ENCODE measurements at places on chromosomes 2 and 18.

DNA sequence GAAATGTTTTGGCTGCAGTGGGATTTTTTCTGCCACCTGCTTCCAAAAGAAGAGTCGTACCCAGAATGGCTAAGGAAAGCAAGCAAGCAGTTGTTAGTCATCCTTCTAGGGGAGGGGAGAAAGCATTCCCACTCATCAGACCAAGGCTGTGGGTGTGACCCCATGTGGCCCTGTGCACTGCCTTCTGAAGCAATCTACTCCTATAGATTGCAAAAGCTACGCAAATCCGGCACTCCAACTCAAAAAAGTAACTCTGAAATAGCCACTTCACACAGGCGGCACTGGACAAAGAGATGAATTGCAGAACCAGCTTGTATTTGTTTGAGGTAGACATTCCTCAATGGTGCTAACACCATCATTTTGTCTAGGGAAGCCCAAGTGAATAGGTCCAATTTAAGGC lies 44.3 kb downstream of the ST3GAL5 start:
- DNase-seq, result no peak

DNA sequence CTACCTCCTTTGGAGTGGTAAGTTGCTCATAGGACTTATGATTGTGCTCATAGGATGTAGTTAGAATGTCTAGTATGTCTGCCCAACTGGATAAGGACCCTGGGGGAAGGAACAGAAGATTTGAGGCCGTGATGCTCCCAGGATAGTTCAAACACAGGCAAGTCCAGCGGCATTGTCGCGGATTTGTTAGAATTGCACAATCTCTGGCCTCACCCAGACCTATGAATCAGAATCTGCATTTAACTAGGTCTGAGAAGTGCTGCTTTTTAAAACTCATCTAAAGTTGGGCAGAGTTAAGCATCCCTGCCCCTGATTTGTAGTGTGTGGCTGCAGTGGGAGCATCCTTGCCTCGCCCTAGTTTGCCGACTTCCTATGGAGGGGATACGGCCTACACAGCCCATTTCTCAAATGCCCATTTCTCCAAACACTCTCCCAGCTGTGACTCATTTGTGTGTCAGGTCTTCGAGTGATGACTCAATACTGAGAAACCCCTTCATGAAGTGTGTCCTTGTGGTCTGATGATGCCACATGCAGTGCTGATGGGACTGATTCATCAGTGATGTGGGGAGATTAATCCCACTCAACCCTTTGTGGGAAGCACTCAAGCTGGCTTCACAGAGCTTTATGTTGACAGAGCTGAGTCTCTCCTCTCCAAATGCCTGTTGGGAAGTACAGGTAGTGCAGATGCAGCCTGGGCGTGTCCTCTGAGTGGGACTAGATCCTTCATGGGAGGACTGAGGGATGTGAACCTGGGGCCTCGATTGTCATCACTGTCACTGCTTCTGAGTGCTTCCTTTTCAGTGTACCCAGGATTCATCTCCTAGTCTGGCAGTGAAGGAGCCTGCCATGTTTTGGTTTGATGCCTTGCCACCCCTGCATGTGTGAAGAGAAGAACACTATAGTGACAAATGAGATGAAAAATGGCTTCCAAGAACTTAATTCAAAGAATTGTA lies 18.7 kb downstream of the SMIM21 start:
- DNase-seq, result peak; percentile 81

DNA sequence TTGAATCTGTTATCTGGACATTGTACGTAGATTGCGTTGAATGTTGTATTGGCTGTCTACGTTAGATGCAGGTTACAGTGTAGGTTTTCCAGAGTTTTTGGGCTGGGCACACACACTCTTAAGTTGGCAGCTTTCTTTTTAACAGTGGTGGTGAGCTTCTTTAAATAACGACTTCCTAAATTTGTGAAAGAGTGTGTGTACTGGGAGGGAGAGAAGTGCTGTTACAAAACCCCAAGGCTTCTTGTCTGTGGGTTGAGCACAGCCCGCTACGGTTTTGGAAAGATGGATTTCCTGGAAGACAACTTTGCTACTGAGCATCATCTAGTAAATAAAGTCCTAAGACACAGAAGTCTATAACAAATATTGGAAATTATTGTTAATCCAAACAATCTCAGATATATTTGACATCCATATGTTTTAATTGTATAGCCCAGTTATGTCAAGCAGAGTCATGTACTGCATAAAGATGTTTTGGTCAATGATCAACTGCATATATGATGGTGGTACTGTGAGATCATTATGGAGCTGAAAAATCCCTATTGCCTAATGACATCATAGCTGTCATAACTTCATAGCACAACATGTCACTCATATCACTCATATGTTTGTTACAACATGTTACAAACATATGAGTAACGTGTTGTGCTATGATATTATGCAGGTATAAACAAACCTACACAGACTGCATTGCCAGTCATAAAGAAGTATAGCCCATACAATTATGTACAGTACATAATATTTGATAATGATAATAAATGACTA lies 7.9 kb upstream of the THUMPD2 start:
- no peak for DNase-seq

GRCh38 chr2:137228566-137228965 lies 463.2 kb downstream of the THSD7B start:
- no peak for DNase-seq

DNA sequence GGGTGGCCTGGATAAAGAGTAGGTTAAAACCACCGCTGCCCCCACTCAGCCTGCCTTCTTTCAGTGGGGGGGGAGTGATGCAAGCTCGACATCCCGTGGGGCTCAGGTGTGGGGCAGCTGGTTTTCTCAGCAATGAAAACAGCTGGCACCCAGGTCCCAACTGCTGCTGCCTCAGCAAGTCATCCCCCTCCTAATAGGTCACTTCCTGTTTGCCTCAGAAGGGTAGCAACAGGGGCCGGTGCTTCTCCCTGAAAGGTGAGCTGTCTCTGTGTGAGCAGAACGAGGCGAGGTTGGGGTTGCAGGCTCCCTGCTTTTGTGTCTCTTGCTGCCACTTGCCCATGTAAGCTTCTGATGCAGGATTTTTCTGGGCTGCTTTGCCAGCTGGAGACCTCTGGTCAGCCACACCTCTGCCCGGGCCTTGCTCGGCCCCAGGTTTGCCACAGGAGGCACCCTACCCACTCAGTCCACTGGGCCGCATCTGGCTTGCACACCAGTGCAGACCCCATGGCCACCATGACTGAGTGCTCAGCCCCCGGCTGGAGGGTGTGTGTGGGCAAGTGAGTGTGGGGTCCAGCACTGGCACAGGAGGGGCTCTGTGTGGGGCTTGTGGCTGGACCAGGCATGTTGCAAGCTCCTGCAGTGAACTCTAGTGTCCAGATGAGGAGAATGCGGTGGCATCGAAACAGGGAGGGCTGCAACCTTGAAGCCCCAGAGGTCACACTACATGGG lies 11.5 kb upstream of the ASB1 start:
- no peak for DNase-seq

DNA sequence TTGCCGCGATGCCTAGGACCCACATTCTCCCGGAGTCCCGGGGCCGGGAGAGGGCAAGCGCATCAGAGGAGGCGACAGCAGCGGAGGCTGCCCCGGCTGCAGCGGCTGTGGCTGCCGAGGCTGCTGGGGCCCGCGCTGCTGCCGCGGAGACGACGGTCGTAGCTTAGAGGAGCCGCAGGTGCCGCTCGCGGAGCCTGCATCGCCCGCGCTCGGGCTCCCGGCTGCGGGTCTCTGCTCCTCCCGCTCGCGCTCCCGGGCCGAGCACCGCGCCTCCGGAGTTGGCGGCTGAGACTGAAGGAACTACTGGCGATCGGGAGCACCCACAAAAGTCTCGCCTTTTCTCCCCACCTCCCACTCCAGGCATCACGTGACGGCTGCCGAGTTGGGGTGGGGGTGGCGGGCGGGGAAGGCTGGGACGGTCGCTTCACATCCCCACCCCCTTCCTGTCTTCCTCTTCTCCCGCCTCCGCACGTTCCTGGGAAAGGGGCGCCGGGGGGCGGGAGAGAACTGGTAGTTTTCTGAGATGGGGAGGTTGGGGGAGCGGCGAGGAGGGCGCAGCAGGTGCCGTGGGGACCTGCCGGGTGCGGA lies at the start of gene LYPD1:
Gene LYPD1 (minus strand): TSS at position 298 of the 588 bp plus-strand sequence. CDS start 273 bp downstream, at position 25.
- DNase-seq, result no peak

DNA sequence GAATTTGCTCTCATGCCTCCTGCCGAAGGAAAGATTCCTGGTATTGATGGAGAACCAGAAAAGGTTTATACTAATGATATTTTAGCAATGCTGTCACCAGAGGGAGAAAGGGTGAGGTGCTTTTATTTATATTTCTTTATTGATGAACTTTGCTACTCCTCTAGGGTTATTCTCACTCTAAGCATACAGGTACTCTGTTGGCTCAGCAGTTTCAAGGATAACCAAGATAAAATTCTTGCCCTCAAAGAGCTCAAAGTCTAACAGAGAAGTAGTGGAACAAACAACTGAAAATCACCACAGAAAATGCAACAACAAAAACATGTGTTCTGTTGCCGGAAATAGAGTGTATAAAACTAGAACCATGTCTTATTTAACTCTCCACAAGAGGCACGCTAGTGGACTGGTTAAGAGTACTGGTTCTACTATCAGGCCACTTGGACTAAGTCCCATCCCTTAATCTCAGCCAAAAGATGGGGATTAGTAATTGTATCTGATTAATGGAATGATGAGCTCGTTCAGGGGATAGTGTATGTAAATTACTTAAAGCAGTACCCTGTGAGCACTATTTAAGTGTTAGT lies 103.6 kb downstream of the DNAH6 start:
- DNase-seq, result no peak

GRCh38 chr18:8757396-8757997 lies 52.1 kb downstream of the MTCL1 start:
- no peak for DNase-seq

DNA sequence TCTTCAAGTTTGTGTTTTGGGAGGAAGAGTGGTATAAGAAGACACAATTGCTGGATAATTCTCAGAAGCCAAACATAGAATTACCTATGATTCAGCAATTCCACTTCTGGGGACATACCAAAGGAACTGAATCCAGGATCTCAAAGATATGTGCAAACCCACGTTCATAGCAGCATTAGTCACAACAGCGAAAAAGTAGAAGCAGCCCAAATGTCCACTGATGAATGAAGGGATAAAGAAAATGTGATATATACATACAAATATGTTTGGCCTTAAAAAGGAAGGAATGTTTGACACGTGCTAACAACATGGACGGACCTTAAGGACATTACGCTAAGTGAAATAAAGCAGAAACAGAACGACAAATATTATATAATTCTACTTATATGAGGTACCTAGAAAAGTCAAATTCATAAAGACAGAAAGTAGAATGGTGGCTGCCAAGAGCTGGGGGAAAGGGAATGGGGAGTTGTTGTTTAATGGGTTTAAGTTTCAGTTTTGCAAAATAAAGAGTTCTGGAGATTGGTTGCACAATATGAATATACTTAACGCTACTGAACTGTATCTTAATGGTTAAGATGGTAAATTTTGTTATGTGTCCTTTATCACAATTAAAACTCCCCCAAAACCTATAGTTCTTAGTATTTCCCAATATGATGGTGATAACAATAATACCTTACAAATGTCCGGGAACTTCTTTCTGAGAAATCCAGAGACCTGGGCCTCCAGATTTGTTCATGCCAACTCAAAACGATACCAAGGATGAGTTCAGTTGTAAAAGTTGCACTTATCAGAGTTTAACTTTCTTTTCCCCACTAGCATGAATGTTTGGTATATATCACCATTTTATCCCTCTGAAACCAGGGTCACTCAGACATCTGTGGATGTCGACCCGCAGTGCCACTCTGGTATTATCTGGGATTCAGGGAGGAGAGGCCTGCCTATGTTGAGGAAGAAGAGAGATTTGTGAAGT lies 33.7 kb upstream of the WIPF1 start:
- DNase-seq, result no peak

GRCh38 chr2:136117909-136118818 lies at the start of gene CXCR4:
Gene CXCR4 (minus strand): TSS chr2:136118149. CDS start chr2:136118060, 89 bp downstream.
- peak; percentile 48 for DNase-seq

DNA sequence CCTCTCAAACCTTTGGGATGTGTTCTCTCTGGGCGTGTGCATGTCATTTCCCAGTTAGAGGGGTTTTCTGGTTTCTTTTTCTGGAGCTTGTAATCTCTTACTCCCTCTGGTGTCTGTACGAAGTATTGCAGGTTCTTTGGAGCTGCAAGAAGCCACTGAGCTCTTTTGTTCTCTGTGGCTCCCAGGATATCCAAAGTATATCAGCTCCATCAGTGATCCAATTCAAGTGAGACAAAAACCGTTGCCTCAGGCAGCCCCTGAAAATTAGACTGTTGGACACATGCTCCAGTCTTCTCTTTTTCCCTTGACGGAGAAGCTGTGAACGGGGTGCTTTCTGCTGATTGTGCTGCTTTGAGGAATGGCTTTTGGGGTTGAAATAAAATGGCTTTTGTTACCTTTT lies 59.0 kb upstream of the LDLRAD4 start:
- DNase-seq, result no peak

DNA sequence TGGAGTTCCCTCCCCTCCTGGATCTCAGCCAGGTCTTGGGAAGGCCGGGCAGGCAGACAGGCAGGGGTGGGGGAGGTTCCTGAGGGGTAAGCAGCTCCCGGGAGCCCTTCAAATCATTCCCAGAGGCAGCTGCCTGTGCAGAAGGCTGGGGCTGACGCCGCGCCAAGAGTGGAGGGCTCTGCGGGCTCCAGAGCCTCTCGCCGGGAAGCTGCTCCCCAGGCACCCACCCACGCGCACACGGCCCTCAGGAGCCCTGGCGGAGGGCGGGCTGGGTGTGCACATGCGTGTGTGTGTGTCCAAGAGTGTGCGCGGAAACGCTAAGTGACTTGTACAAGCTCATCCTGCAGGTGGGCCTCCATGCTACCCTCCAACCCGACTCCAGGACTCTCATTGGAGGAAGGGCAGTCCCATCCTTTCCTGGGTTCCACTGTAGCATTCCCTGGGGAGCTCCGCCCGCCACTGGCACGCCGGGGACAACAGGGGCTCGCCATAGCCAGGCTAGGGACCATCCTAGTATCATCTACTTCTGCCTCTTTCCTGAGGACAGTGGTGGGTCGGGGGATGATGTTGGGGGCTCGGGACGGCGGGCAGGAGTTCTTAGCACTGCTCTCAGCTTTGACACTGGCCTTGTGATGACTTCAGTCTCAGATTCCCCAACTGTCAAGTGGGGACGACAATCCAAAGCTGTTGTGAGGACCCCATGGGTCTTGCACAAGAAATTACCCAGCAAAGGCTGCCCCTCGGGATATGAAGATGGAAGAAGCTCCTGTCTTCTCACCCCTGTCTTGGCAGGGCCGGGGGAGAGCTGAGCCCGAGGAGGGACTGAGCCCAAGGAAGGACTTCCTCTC lies 50.3 kb downstream of the INHBB start:
- DNase-seq, result no peak

DNA sequence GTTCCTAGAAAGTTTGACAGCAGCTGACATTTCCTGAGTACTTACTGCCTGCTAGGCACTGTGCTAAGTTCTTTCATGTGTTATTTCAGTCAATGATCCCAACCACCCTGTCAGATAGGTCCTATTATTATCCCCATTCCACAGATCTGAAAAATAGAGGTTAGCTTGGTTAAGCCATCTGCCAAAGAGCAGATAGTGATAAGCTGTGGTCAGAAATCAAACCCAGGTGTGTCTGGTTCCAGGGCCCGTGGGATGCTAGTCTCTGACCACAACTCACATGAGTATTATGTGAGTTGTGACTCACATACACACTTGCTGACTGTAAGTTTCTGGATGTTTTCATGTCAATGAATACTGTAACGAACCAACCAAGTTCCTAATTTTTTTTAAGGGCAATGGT lies 132.0 kb upstream of the APCDD1 start:
- no peak for DNase-seq

Measured in MG63 (cell line).